ENCODE measurements at places on chromosomes 6 and 20.

DNA sequence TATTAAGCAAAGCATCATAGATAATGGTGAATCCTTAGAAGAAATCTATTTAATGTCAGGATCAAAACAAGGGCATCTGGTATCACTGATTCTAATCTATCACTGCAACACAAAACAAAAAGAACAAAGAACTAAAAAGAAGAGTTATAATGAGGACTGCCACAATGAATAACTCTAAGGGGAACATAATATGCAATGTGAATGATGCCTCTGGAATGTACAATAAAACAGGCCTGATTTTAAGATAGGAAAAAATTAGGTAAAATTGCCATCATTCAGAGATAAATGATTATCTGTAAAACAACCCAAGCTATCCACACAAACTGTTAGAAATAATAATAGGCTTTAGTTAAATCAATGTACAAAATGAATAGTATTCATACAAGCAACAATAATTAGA, 936.7 kb upstream of the CITED2 start:
- DNase-seq, result no peak

GRCh38 chr20:4999788-5000187, 1.5 kb downstream of the SLC23A2 start:
- no peak for DNase-seq

- no peak for DNase-seq
Observed at GRCh38 chr6:67888886-67889681, 746.0 kb upstream of the ADGRB3 start.

GRCh38 chr6:4264081-4264480, 128.7 kb upstream of the ECI2 start:
- no peak for DNase-seq

DNA sequence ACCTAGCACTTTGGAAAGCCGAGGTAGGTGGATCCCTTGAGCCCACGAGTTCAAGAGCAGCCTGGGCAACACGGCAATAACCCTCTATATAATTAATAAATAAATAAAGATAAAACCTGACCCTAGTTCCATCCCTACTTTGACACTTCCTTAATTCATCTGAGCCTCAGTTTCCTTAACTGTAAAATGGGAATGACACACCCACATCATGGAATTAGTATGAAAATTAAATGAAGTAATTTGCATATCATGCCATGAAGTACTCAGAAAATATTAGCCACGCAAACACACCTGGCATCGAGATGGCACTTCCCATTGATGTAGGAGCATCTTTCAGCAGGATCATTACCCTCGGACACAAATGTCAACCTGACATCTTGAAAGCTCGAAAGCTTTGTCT, 19.1 kb downstream of the ZMYND8 start:
- no peak for DNase-seq

DNA sequence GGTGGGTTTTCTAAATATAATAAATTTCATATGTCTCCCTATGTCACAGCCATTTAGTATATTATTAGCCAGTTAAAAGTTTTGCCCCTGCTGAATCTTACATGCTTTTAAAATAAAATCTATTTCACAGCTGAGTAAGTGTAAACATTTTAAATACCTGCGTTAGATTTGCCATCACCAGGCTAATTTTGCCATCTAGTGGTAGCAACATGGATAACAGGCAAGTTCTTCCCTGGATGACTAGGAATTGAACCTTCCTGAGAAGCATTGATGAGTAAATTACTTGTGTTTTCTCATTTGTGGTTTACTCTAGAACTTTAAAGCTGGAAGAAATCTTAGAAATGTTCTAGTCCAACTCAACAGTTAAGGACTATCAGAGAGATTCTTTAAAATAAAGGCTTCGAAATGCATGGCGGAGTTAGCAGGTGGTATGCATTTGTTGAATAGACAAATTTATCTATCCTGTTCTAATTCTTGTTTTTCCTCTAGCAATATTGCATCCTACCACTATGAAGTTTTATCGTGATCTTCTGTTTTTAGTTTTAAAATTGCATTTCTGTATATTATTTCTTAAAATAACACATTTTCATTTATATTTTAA, 2.6 kb downstream of the PRSS35 start:
- peak; percentile 12 for DNase-seq

- no peak for DNase-seq
Observed at GRCh38 chr6:164095056-164095455, 680.5 kb downstream of the QKI start.

GRCh38 chr20:59010321-59010994, 3.4 kb upstream of the CTSZ start:
- DNase-seq, result no peak

DNA sequence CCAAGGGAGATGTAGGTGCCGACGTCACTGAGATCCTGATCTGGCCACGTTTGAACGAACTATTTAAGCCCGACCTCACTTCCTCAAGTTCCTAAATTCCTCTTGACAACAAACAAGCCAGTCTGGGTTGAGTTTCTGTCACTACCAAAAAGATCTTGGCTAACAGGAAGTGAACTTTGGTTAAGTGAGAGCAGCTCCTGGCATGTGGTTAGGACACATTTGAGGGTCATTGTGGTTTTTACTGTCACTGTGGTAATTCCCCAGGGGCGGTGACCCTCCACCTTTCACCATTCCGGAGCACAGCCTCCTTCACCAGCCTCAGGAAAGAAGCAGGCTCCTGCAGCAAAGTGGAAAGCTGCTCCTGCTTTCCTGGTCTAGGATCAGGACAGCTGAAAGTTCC, 43.1 kb upstream of the ZNF831 start:
- no peak for DNase-seq

DNA sequence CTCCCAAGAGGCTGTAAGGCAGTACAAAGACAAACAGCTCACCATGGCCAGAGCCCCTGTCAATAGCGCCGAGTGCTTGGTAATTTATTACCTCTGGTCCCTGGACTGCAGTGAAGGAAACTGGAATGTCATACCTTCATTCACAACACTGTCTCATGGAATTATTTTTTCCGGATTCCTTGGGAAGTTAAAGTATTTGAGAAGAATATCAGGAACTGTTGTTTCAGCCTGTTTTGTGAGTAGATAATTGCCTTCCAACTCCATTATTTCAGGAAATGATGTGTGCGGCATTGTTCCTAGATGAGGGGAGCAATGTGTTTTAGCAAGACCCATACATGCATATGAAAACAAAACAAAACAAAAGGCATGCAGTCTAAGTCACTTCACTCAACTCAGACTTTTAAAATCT, 64.0 kb downstream of the BLOC1S5 start:
- DNase-seq, result no peak

- no peak for DNase-seq
Observed at GRCh38 chr6:63805345-63805744, 169.7 kb downstream of the PHF3 start.

DNA sequence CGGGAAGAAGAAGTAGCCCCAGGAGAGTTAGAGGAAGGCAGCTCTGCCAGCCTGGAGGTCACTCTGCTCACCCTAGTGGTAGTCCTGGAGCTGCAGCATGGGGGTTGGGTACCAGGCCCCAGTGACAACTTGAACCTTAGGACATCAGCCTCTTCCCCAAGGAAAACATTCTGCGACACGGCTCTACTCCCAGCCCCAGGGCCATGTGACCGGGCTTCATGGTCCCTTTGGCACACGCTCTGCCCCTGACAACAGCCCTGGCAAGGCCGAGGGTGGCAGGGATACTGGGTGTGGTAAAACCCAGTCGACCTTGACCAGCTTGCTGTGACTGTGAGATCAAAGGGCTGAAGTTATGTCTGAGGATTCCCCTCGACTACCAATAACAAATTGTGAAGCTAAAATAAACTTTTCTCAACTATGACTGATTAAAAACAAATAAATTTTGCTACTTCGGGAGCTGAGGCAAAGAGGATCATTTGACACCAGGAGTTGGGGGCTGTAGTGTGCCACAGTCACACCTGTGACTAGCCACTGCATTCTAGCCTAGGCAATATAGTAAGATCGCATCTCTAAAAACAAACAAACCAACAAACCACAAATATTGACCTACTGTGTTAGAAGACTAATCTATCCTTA, 24.4 kb upstream of the ARID1B start:
- no peak for DNase-seq

- DNase-seq, result no peak
Observed at GRCh38 chr6:79833264-79833963, 113.9 kb downstream of the ELOVL4 start.

GRCh38 chr6:33620856-33621710, at the start of gene ITPR3:
TSS of gene ITPR3 (plus strand) at chr6:33621322. CDS start at chr6:33621603, 281 bp downstream.
- DNase-seq, result no peak

GRCh38 chr20:25022680-25023079, 30.1 kb upstream of the APMAP start:
- DNase-seq, result no peak

- peak; percentile 33 for DNase-seq
Observed at GRCh38 chr20:17225851-17226409, 910 bp upstream of the PCSK2 start.

- no peak for DNase-seq
Observed at GRCh38 chr6:167237438-167238145, 53.5 kb upstream of the UNC93A start.

DNA sequence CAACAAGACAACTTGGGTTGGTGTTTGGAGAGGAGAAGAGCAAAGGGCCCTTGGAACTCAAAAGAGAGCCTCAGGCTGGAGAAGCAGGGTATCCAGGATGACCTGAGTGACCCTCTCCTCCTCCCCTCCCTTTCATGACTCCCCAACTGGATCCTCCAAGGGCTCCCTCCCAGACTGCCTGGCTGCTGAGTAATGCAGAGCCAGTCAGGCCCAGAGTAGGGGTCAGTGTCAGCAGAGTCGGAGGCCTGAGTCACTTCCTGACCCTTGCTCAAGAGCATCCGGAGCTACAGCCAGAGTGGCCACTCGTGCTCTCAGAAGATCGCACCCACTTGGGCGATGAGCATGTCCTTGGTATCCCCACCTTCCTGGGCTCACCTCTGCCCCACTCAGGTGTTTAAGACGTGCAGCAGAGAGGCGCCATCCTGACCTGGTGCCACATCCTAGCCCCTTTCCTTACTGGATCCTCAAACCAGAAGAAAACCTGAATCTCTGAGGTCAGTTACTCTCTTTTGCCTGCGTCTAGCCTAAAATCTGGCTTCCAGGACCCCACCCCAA, 2.8 kb upstream of the MAPK13 start:
- DNase-seq, result no peak

- no peak for DNase-seq
Observed at GRCh38 chr6:18596531-18596835, 209.3 kb downstream of the RNF144B start.

DNA sequence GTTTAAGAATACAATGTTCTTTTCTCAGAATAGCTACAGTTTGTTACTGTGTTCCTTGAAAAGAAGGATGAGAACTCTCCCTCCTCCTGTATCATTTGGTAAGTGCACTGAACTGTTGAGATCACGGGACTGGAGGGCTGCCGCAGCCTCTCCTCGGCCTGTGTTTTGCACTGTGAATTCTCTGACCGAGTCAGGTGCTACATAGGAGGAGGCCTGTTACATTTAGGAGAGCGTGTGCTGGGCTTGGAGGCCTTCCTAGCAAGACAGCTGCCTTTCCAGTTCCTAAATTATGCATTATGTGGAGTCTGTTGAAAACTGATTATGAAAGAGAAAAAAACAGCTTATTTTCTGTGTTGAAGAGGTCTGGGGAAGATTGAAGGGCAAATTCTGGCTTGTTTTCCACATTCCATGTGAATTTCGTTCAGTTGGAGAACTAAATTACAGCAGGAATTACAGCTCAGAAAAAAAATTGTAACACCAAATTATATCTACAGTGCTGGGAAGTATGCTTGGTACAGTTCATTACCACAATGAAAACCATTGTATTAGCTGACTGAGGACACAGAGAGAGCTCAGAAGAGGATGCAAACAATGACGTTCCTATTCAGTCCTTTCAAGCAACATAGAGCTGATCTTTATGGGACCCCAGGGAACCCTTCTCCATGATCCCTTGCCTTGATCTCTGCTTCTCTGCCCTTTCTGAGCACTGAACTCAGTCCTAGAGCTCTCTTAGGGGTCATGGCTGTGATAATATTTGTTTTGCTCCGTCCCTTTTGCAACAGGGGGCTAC, 2.8 kb downstream of the TMC2 start:
- DNase-seq, result no peak

- DNase-seq, result no peak
Observed at GRCh38 chr6:65186826-65187225, 520.2 kb downstream of the EYS start.

DNA sequence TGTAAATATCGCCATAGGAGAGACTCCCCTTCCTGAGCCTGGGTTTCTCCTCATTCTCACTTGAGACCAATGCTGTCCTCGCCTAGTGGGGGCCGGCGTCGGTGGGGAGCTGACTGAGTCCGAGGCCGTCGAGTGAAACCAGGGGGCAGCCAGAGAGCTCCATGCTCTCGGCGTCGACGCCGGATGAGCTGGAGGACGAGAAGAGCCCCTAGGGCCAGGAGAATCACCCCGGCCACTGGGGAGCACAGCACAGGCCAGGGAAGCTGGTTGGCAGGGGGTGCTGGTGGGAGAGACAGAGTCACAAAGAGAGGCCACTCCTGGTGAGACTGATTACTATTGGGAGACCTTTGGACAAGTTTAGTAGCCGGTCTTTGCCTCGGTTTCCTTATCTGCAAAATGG, 6.4 kb upstream of the GPSM3 start:
- no peak for DNase-seq

DNA sequence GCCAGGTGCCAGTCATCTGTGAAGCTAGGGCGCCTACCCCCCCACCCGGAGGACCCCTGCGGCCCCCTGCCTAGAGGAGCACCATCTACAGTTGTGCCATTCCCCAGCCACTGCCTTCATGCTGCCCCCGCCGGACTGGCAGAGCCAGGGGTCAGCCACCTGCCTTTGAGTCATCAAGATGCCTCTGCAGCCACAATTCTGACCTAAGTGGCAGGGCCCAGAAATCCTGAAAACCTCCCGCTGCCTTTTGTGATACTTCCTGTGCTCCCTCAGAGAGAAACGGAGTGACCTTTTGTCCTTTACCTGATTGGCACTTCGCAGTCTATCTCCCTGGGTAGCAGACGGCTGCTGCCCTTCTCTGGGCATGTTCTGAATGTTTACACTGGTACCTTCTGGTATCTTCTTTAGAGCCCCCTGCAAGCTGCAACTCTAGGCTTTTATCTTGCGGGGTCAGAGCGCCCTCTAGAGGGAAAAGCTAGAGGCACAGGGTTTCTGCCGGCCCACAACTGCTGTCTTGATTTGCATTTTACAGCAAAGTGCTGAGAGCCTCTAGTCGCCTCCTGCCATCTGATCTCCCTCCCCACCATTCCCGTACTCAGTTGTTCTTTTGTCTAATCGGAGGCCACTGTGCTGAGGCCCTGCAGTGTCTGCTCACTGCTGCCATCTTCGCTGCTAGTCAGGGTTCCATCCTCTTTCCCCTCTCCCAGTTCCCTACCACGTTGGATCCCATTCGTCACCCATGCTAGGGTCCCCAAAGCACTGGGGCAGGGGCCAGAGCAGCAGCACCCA, 26.9 kb downstream of the SPATA2 start:
- peak; percentile 30 for DNase-seq

GRCh38 chr6:16939839-16940238, 162.0 kb upstream of the STMND1 start:
- no peak for DNase-seq

DNA sequence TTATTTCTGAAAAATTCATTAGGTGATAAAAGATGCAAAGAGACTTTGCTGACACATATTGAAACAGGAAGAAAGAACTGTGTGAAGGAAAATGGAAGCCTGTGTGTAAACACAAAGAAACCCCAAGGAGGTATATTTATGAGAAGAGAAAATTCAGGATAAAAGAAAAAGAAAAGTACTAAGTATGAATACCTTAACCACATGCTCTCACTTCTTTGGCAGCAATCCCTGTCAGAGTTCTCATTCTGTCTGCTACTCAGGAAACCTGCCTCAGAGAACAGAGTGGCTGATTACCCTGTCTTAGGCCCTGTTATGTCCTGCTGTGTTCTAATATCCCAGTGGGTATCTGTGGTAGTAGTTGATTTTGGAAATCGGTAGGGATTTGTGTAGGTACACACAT, 457.9 kb downstream of the TBC1D32 start:
- DNase-seq, result no peak
